ENCODE measurements at places on chromosomes 16 and 17.

DNA sequence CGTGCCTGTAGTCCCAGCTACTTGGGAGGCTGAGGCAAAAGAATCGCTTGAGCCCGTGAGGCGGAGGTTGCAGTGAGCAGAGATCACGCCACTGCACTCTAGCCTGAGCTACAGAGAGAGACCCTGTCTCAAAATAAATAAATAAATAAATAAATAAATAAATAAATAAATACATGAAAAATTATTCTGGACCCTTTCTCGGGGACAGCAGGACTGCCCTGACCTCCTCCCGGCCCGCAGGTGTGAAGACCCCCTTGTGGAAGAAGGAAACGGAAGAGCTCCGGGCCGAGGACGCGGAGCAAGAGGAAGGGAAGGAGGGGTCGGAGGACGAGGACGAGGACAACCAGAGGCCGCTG lies 3.1 kb downstream of the C17orf50 start:
- DNase-seq: no peak

DNA sequence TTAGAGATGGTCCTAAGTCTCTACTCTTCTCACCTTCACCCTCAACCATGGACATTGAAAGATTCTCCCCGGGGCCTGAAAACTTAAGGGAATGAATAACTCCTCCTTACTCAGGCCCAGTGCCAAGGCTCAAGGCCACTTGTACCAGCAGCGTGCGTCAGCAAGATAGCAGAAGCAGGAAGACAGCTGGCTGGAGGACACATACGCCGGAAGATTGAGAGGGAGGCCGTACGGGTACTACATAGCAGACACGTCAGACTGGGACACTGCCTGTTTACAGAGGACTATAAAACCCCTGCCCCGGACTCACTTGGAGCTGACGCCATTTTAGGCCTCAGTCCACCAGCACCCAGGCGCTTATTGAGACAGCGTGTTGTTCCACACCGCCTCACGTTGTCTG lies 75.8 kb upstream of the MED13 start:
- no peak for DNase-seq

DNA sequence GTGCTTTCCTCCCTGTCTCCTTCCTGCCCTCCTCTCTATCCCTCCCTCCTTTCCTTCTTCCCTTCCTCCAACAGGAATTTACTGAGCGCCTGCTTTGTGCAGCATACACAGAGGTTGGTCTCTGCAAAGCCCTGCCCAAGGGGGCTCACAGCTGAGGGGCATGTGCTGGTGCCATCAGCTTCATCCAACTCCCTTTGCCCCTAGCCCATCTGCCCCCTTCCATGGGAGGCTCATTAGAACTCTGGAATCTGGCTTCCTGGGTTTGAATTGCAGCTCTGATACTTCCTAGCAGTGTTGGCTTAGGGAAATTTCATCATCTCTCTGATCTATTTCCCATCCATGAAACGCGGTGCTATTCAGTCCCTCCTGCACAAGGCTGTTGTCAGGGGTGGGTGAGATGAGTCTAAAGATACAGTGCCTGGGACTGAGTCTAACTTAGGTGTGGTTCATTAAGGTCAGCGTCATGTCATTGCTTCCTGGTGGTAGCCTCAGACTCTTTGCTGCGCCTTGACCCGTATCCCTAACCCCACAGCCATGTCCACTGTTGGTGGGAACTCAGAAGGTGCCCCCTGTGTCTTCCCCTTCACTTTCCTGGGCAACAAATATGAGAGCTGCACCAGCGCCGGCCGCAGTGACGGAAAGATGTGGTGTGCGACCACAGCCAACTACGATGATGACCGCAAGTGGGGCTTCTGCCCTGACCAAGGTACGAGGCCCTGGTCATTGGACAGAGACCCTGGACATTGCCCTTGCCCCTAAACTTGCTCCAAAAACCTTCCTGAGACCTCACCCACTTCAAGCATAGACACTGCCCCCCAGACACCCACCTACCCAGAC lies 10.3 kb downstream of the MMP2 start:
- DNase-seq: no peak

- DNase-seq: no peak
Measured at GRCh38 chr16:79618041-79618691, 17.6 kb upstream of the MAF start.

- DNase-seq: no peak
Measured at GRCh38 chr16:3088925-3089716, 10.0 kb downstream of the ZSCAN10 start.

- DNase-seq: peak; percentile 52
Measured at GRCh38 chr16:68281368-68282063, 17.2 kb downstream of the SLC7A6 start.

GRCh38 chr17:74898376-74898946 lies 5.0 kb upstream of the FADS6 start:
- no peak for DNase-seq

DNA sequence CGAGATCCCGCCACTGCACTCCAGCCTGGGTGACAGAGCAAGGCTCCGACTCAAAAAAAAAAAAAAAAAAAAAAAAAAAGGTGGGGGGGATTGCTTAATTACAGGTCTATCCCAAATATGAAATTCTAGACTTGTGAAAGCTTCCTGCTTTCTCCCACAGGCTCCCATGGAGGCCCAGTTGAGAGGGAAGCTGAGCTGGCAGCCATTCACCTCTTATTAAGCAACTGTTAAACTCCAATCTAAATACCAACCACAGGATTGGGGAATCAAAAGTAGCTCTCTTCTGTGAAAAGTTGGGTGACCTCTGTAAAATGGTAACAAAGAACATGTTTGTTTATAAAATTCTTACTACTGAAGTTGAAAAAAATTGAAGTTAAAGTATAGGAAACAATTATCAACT lies 45.8 kb upstream of the STAC2 start:
- DNase-seq: no peak

DNA sequence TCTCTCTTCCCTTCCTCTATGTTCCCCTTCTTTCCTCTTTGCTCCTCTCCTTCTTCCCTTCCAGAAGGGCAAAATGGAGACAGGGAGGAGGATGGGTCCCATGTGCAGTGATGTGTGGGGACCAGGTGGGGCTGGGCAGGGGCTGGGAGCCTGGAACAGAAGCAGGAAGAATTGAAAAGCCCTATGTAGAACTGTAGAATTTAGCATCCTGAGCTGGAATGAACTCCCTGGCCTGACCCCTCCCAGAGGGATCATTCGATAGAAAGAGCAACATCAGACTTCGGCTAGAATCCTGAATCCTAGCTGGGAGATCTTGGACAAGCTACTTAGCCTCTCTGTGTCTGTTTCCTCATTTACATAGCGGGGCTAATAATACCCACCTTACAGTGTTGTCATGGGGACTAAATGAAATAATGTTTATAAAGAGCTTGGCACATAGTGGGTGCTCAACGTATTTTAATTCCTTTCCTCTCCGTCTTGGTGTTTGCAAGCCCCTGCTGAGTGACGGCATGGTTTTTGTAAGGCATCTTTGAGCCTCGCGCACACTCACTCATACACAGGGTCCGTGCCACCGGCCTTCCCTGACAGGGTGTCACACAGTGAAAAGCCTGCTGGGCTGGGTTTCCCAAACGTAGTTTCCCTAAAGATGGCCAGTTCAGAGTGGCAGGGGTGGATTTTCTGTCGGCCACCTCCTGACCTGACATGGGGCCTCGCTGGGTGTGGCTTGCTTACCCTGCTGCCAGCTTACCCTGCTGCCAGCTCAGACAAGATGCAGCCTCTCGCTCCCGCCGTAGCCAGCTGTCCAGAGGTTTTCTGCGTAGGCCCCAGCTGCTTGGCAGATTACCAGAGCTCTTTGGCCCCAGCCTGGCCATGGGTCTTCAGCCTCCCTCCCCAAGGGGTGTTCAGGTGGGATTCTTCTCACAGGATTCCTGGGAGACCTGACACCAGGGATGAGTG lies 6.1 kb upstream of the ARHGAP23 start:
- DNase-seq: no peak

- DNase-seq: no peak
Measured at GRCh38 chr16:64540434-64540833, 581.4 kb downstream of the CDH11 start.

- DNase-seq: no peak
Measured at GRCh38 chr16:12141073-12141951, 164.8 kb downstream of the SNX29 start.

- no peak for DNase-seq
Measured at GRCh38 chr17:20779521-20779920, 200.0 kb downstream of the CDRT15L2 start.

GRCh38 chr17:16927641-16928321 lies 44.1 kb downstream of the TNFRSF13B start:
- DNase-seq: no peak

GRCh38 chr16:80100186-80100585 lies 440.6 kb upstream of the DYNLRB2 start:
- DNase-seq: no peak

GRCh38 chr16:1414532-1415260 lies at the start of gene UNKL:
Gene UNKL, minus strand, starts transcription at chr16:1414704. Its CDS starts 13 bp downstream, at chr16:1414691.
- peak; percentile 73 for DNase-seq

GRCh38 chr17:63399316-63399715 lies 46.8 kb downstream of the CYB561 start:
- DNase-seq: no peak

GRCh38 chr17:82205720-82206508 lies 6.7 kb downstream of the CCDC57 start:
- peak; percentile 84 for DNase-seq

DNA sequence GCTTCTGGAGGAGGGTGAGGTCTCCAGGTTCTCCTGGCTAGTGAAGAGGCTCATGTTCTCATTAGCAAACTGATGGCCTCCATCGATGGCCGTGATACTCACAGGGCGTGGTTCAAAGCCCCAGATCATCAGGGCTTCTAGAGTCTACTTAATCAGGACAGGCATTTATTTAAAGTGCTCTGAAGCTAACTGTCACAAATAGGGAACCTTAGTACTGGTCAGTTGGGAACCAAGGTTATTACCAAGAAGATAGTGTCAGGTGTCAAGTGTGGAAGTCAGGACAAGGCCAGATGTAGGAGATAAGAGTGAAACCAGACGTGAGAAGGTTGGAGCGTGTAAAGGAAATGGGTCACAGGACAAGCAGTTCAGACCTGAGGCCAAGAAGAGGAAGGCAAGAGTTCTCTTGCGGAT lies 56.9 kb downstream of the PIGL start:
- no peak for DNase-seq

DNA sequence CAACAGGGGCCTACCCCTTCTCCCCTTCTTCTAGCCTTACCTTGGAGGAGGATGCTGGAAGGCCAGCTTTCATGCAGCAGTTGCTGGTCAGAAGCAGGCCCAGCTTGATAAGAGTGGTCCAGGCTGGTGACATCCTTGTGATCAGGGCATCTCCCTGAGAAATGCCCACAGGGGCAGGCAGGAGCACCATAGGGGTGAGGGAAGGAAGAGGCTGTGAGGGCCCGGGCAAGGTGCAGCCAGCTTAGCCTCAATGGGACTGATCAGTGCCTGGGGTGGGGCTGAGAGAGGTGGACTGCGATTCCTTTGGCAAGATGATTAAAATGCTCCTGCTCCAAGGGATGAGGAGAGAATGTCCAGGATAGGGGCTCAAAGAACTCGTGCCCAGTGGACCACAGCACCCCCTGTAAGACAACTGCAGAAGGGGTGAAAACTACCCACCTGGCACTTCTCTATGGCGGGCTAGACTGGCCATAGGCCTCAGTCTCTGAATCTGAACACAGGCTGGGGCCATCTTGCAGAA lies 9.5 kb upstream of the GALK1 start:
- no peak for DNase-seq

GRCh38 chr16:20072874-20073202 lies 852 bp downstream of the GPR139 start:
- DNase-seq: no peak

DNA sequence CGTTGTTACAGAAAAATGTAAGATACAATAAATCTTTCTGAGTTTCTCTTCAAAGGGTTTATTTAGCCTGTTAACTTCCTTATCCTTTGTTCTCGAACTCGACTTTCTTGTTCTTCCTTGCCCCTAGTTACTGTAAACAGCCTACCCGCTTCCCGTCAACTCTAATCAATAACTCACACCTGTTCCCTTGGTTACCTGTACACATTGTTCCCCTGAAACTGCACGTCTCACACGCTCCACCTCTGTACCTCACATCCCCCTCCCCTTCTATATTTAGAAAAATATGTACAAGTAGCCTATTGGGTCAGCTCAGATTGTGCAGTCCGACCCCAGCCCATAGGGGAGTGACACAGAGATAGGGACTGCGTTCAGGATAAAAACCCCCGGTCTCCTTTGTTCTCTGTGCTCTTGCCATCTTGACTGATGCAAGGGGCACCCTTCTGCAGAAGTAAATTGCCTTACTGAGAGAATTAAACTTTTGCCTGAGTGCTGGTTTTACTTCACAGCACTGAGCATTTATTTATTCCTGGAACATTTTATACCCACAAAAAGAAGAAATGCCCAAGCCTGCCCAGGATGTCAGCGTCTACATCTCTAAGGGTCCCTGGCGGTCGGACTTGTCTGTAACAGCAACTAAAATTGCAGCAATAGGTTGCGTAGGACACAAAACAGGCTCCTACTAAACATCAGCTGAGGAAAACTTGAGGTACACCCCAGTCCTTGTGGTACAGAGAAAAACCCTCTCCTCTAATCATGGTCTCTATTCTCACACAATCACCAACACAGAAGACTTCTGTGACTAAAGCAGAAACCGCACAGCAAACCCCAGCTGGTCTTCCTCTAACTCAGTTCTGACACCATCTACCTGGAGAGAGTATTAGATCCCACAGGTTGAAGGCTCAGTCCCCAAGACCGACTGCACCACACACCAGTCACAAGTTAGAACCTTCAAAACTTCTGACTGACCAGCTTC lies 11.3 kb downstream of the WDR45B start:
- no peak for DNase-seq

DNA sequence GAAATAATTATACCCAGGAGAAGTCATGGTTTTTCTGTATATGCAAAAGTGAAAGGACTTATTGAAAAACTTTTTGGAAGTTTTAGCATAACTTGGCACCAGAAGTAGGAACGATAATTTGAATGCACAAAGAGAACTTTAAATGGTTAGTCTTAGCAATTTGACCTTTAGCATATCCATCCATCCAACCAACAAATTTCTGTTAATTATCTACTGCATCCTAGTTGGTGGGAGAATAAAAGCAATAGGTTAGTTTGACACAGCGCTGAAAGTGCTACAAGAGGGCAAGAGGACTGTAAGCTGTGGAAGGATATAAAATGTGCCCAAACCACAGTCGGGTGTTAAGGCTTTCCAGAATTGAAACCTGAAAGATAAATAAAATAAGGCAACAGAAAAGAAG lies 17.6 kb downstream of the SPAG9 start:
- DNase-seq: no peak

GRCh38 chr16:26197707-26198106 lies 505.9 kb downstream of the HS3ST4 start:
- no peak for DNase-seq

- no peak for DNase-seq
Measured at GRCh38 chr17:13337151-13337550, 264.6 kb downstream of the HS3ST3A1 start.

- no peak for DNase-seq
Measured at GRCh38 chr16:88883946-88884345, 17.5 kb upstream of the PABPN1L start.

DNA sequence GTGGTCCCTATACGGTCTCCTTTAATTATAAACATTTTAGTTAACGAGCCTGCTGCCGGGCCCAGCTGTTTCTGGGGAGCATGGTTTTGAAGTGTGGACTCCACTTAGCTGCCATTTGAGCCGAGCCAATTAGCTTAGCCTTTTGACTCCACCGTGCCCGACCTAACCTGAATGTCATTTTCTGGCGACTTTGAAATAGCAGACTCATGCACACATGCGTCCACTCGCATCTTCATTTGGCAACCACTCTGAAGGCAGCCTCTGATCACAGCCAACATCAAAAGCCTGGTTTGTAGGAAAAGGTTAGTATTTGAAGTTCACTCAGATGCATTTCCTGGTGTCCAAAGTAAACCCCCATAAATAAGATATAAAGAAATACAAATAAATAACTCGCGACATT lies 16.8 kb downstream of the AXIN2 start:
- DNase-seq: no peak
